ENCODE measurements at places on chromosomes 7 and 10. TPM values are rescaled to one million over a fixed set of nuclear protein-coding genes. Genes with fewer than 3 reads are reported as not detected.

DNA sequence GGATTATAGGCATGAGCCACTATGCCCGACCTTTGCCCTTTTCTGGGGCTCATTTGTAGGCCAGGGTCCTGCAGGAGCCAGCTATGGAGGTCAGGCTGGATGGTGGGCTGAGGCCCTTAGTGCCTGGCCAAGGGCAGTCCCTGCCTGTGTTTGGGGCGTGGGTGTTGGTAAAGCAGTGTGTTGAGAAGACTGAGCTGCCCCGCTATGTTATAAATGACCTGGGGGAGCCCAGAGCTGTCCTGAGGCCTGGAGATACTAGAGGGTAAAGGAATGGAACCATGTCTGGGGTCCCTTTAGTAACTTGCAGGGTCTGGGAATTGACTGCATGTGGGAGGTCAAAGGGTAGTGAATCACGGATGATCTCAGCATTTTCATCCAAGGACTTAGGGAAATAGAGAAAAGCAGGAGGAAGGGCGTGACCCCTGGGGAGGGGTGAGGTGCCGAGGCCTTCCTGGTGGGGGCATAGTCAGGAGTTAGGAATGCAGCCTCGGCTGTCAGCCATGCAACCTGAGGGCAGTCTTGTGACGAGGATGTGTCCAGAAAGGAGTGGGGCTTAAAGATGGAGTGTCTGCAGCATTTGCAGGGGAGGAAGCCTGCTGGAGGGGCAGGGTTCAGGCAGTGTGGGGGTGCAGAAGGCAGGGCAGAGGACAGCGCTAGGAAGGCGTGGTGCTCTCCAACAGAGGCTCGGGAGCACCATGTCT, 31.5 kb downstream of the TMEM248 start:
- no peak for DNase-seq

- DNase-seq, result peak; percentile 81
Observed at GRCh38 chr10:95601116-95601719, 40.0 kb upstream of the SORBS1 start.

DNA sequence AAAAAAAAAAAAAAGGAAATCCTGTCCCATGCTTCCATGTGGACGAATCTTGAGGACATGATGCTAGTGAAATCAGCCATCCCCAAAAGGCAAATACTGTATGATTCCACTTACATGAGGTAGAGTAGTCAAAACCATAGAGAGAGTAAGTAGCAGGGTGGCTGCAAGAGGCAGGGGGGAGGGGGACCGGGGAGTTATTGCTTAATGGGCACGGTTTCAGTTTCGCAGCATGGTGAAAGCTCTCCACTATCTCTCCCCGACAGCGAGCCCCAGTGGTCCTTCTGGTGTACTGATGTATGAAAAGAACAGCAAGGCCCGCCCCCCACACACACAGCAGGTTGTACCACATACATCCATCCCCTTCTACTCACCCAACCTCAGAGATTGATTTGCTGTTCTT, 32.8 kb downstream of the NOD1 start:
- DNase-seq, result no peak

DNA sequence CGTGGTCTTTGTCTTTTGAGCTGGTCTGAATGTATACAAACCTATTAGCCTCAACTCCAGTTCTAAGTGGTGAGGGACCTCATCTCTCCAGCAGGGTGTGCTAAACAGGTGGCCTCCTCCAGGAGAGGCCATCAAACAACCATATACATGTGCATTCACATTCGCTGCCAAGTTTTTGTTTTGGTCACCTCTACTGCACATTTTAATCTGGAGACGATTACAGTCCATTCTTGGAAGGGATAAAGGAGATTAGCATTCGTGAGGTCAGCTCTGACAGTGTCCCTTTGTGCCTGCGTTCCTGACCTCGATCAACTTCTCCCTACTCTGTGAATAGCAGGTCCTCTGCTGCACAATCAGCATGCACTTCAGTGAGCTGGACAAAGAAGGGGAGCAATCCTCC, 60.8 kb downstream of the RHOBTB1 start:
- no peak for DNase-seq

DNA sequence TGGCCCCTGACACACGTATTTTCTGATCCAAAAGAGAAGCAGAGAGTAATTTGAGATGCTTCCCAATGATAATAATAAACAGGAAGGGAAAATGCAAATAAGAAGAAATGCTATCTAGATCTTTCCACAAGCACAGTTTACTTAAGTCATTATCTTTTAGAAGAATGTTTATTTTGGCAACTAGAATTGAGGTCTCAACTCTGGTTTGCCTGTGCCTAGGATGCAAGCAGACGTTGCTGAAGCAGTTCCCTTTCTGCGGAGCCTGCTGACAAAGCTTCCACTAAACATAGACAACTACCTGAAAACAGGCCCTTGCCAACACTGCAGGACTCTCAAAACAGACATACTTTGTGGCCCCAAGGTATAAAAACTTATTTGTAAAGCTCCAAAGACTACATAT, 315.8 kb upstream of the POM121L12 start:
- DNase-seq, result no peak

DNA sequence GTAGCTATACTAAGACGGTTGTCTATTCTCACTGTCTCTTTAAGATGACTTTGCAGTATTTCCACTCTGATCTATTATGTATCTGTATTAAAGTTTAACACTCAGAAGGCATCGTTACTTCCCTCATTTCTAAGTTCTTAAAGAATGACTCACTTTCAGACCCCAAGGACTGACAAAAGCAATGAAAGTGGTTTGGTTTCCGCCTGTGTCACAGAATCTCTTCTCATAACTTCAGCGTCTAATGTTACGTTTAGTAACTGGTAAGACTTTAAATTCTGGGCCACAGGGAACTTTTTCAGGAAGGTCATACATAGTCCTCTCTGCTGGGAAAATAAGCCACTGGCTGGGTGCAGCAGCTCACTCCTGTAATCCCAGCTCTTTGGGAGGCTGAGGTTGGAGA, 892.0 kb upstream of the AUTS2 start:
- DNase-seq, result no peak

DNA sequence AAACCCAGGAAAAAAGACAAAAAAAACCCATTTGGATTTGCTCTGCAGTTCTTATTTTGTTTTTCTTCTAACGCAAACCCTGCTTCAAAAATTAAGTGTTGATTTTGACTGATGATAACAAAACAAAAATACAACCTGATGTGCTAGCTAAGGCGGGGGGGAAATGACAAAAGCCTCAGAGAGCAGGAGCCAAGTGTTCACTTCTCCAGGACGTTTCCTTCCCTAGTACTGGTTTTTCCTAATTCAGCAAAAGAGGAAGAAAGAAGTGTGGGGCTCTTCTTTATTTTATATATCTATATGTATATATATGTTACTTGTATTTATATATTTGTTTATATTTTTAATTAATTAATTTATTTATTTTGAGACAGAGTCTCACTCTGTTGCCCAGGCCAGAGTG, 28.0 kb downstream of the SNX10 start:
- no peak for DNase-seq

DNA sequence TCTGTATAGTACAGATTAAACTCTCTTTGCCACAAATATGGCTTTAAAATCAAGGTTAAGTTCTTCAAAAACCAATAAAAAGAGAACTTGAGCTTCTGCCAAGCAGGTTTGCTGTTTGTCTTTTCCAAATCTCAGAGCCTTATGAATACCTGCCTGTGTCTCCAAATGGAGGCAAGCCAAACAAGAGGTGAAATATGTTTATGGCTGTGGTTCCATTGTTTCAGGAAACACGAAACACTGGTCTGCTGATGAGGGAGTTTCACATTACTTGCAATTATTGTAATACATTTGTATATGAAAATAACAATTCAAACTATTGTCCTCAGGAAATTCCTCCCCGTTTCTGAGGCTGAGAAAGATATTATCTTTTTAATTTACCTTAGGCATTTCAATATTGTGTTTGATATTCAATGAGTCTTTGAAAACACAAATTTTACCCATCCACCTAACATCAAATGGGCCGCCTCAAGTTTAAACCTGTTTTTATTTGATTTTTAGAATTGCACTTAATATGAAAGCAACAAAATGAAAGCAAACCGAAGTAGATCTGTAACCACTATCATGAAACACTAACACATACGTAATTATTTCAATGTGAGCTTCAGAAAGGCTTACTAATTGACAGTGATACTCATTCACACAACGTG, 359.3 kb downstream of the HGF start:
- DNase-seq, result no peak

- DNase-seq, result no peak
Observed at GRCh38 chr7:121961089-121961867, 88.3 kb downstream of the PTPRZ1 start.

DNA sequence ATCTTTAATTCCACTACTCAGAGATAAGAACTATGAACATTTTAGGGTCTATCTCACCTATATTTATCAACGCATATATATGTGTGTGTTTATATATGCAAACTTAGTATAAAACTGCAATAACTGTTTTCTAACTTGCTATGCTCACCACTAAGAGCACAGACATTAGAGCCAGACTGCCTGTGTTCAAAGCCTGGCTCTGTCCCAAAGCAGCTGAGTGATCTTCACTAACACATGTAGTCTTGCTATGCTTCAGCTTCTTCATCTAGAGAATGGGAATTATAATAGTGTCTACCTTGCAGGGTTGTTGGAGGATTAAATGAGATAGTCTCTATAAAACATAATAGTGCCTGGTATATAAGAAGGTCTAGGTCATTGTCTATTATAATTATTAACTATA, 165.5 kb downstream of the MAGI2 start:
- no peak for DNase-seq

- DNase-seq, result no peak
Observed at GRCh38 chr10:3775696-3776551, 9.1 kb downstream of the KLF6 start.

GRCh38 chr7:116461500-116461899, 38.0 kb upstream of the CAV2 start:
- no peak for DNase-seq

- no peak for DNase-seq
Observed at GRCh38 chr10:33315891-33316290, 18.6 kb downstream of the NRP1 start.

- DNase-seq, result no peak
Observed at GRCh38 chr10:9992661-9993060, 1025.0 kb upstream of the CELF2 start.

LIPM gene
- total RNA-seq, result not detected

ARID5B gene
- total RNA-seq, result 10.1 TPM

ODAD2 gene
- total RNA-seq, result 6.6 TPM

KLLN gene
- total RNA-seq, result 1.1 TPM

CPED1 gene
- total RNA-seq, result 4.3 TPM

FAM180A gene
- not detected for total RNA-seq

ABCC2 gene
- 6.2 TPM for total RNA-seq

OR2A7 gene
- total RNA-seq, result 0.41 TPM

GIMAP4 gene
- not detected for total RNA-seq

PON3 gene
- not detected for total RNA-seq

Measured in neural crest cell (in vitro differentiated cells).